ENCODE measurements at places on chromosomes 1 and 21. TPM values are rescaled to one million over a fixed set of nuclear protein-coding genes. Genes with fewer than 3 reads are reported as not detected.

- peak; percentile 99 for DNase-seq
These were observed 146.1 kb upstream of the FGGY start for GRCh38 chr1:59150577-59151386.

GRCh38 chr1:59947047-59947938 lies 20.7 kb upstream of the CYP2J2 start:
- peak; percentile 75 for DNase-seq

DNA sequence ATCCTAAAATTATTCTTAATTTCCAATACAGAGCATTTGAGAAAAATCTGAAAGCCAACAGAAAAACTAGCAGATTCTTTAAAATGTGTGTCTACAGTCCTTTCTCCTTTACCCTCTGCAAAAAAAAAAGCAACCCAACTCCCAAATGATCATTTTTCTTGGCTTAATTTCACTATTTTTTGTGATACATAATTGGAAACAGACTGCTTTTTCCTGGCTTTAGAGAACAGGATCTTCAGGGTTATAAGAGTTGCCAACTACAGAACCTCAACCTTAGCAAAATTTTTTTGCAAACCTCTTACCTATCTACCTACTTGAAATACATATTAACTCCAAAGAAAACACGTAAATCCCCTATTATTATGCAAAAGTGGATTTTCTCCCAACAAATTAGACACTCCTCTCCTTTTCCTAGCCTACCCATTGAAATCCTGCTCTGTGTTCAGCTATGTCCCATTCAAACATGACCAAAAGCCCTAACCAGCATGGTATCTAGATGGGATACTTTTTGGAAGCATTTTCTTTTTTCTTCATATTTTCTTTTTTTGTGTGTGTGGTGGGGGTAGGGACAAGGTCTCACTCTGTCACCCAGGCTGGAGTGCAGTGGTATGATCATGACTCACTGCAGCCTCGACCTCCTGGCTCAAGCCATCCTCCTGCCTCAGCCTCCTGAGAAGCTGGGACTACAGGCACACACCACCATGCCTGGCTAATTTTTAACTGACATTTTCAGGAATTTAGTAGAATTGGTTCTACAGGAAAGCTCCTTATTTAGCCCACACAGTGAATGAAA lies 9.0 kb downstream of the TGFBR3 start:
- DNase-seq = no peak

- DNase-seq = no peak
These were observed 2.7 kb upstream of the PRXL2B start for GRCh38 chr1:2583871-2584351.

- DNase-seq = peak; percentile 46
These were observed 124.0 kb upstream of the SPATA6 start for GRCh38 chr1:48596046-48596445.

DNA sequence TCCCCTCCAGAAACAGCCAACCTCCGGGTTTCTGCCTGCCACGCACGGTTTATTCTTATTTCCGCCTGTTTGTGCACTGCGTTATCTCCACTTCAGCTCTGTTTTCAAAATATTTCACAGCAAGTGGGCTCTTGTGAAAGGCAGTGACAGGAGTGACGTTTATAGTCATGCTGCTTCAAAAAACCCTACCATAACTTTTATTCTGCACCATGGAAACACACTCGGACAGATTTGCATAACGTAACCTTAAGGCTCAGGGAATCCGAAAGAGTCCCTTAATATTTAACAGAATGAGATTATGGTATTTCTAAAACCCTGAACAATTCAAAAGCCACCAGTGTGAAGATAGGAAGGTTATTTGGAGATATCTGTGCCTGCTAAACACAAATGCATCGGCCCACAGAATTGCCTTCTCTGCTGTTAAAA lies 782 bp upstream of the SDE2 start:
- DNase-seq = no peak

The RNF223 gene
- not detected for total RNA-seq

The TRPM2 gene
- not detected for total RNA-seq

Data from fibroblast of lung (primary cell).